ENCODE measurements at places on chromosomes 7 and 10. TPM values are rescaled to one million over a fixed set of nuclear protein-coding genes. Genes with fewer than 3 reads are reported as not detected.

The OR9A2 gene
- 0.82 TPM for total RNA-seq

The RADIL gene
- 6.6 TPM for total RNA-seq

The TRPV5 gene
- total RNA-seq, result not detected

The EZH2 gene
- total RNA-seq, result 14.8 TPM

The TMEM196 gene
- total RNA-seq, result not detected

The NDUFB8 gene
- total RNA-seq, result 122 TPM

The ZNF722 gene
- total RNA-seq, result not detected

The SAMD8 gene
- total RNA-seq, result 15.4 TPM

The LIPF gene
- not detected for total RNA-seq

DNA sequence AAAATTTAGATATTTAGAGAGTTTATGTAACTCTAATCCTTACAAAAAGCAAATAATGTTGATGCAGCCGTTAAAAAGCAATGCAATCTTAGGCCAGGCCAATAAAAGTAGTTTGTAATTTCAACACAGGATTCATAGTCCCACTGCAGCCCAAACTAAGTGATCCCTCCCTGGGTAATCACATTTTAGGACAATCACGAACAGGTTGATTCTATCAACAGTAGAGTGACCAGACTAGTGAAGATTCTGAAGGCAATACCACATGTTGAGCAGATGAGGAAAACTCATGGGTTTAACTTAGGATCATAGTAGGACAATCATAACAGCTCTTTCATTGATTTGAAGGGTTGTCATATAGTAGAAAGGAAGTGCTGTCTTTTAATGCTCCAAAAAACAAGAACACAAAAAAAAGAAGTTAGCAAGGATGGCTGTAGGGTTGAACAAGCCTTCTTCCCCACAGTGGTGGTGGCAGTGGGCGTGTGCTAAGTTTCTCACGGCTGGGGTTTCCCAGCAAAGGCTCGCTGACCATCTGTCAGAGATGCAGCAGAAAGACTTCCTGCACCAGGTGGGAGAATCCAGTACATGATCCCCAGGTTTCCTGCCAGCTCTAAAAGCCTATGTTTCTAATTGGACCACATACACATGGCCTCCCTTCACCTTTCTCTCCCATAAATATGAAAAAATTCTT is 212.2 kb downstream of the CHRM2 start:
- H3K4me3 ChIP-seq, result no peak overlapping the region
- DNase-seq, result no peak
- no peaks in the 10 kb centered on the region for H3K4me1 ChIP-seq
- H3K36me3 ChIP-seq, result no peaks in the 10 kb centered on the region
- no peaks in the 10 kb centered on the region for H3K27me3 ChIP-seq

- H3K27me3 ChIP-seq, result no peaks in the 10 kb centered on the region
- H3K4me3 ChIP-seq, result no peak overlapping the region
- H3K27ac ChIP-seq, result no peak overlapping the region
- peaks cover 3% of the 10 kb centered on the region for H3K36me3 ChIP-seq
These were observed 32.7 kb downstream of the SNX8 start for GRCh38 chr7:2281541-2281940.

DNA sequence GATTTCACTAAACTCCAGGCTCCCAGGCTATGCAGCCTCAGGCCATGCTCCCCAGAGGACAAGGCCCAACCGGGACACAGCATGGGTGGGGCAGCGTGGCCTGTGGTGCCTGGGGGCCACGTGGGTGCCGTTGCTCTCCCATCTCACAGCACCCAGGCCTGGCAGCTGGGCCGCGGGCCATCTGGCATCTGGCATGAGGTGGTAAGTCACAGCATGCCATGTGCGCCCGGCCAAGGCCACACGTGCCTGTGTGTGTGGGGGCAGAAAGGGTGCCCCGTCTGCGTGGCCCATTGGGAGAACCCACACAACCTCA is 204.1 kb downstream of the EBF3 start:
- no peak overlapping the region for H3K27ac ChIP-seq
- H3K4me1 ChIP-seq, result no peaks in the 10 kb centered on the region
- no peak for DNase-seq

GRCh38 chr7:114647518-114647917 is 232.9 kb downstream of the FOXP2 start:
- H3K4me1 ChIP-seq, result no peaks in the 10 kb centered on the region
- H3K4me3 ChIP-seq, result no peak overlapping the region
- H3K36me3 ChIP-seq, result no peaks in the 10 kb centered on the region
- no peak overlapping the region for H3K27ac ChIP-seq

DNA sequence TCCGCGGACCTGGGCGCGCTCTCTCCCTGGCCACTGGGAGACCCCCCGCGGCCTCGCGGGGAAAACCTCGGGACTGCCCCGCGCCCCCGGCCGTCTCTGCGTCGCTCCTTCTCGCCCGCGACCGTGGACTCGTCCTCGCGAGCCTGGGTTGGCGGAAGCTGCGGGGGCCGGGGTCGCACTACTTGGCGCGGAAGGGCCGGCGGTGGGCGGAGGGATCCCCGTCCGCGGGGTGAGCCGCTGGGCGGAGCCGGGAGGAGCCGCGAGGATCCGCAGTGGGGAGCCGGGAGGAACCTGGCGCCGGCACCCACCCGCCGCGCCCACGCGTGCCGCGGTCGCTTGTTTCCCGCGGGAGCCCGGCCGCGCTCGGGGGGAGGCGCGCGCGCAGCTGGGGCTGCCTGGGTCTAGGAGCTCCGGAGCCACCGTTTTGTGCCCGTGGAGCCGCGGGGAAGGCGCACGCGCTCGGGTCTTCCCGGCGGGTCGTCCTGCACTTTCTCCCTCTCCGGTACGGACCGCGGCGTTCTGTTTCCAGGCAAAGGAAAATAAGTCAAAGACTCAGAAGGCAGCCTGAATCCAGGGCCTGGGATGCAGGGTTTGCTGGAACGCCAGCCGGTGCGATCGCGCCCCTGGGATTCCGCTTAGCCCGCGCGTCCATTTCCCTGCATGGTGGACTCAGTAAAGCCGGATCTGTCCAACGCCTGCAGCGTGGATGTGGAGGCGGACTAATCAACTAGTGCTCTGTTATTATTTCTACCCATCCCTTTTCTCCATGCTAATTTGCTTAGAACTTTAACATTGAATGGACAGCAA is 28.7 kb upstream of the KMT2C start:
- peaks cover 1% of the 10 kb centered on the region for H3K4me1 ChIP-seq
- DNase-seq, result peak; percentile 89

- H3K4me1 ChIP-seq, result no peaks in the 10 kb centered on the region
- DNase-seq, result no peak
- no peaks in the 10 kb centered on the region for H3K36me3 ChIP-seq
- H3K27ac ChIP-seq, result no peak overlapping the region
These were observed 93.8 kb upstream of the IKZF1 start for GRCh38 chr7:50210706-50211115.

- peak within 1 kb of the TSS; percentile 93 for H3K27ac ChIP-seq
- H3K36me3 ChIP-seq, result peaks cover 7% of the 10 kb centered on the region
- no peak within 1 kb of the TSS for H3K4me3 ChIP-seq
- H3K27me3 ChIP-seq, result no peaks in the 10 kb centered on the region
These were observed at the start of gene SUN1 for GRCh38 chr7:832167-832967. SUN1 (plus strand) TSS chr7:832476; CDS start chr7:832525, 49 bp downstream.

- H3K27ac ChIP-seq, result no peak overlapping the region
- H3K27me3 ChIP-seq, result no peaks in the 10 kb centered on the region
- no peaks in the 10 kb centered on the region for H3K36me3 ChIP-seq
- DNase-seq, result peak; percentile 34
These were observed 293.3 kb upstream of the SHH start for GRCh38 chr7:156105337-156106106.

- H3K4me3 ChIP-seq, result no peak overlapping the region
- peak; percentile 53 for DNase-seq
- H3K36me3 ChIP-seq, result peaks cover 8% of the 10 kb centered on the region
- H3K27ac ChIP-seq, result no peak overlapping the region
- H3K4me1 ChIP-seq, result peaks cover 4% of the 10 kb centered on the region
These were observed 22.9 kb downstream of the ASB13 start for GRCh38 chr10:5643346-5644067.

DNA sequence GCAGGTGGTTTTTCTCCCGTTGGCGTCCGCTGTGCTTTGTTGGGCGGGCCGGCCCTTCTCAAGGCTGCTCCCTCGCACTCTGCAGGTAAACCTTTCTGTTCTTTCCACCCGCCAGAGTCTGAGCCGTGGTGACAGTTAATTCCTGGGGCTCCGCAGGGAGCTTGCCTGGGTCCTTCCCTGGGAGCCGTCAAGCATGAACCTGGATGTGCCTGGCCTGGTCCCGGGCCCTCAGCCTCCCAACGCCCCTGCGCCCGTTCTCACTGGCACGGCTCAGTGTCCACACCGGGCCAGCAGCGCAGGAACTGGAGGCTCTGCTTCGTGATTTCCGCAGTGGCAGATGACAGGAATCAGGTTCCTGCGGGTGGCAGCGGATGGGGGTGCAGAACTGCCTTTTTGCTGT is 10.9 kb upstream of the NKX6-2 start:
- DNase-seq, result no peak
- H3K27me3 ChIP-seq, result peaks cover 12% of the 10 kb centered on the region
- no peaks in the 10 kb centered on the region for H3K36me3 ChIP-seq
- no peak overlapping the region for H3K4me3 ChIP-seq

GRCh38 chr7:42025635-42026375 is 211.2 kb downstream of the GLI3 start:
- peaks cover 42% of the 10 kb centered on the region for H3K36me3 ChIP-seq
- H3K27me3 ChIP-seq, result no peaks in the 10 kb centered on the region
- H3K4me3 ChIP-seq, result no peak overlapping the region
- DNase-seq, result no peak

GRCh38 chr10:122636953-122637352 is 62.7 kb downstream of the C10orf120 start:
- peaks cover 7% of the 10 kb centered on the region for H3K4me1 ChIP-seq
- DNase-seq, result no peak
- H3K36me3 ChIP-seq, result peaks cover 4% of the 10 kb centered on the region
- no peaks in the 10 kb centered on the region for H3K27me3 ChIP-seq
- H3K27ac ChIP-seq, result no peak overlapping the region

DNA sequence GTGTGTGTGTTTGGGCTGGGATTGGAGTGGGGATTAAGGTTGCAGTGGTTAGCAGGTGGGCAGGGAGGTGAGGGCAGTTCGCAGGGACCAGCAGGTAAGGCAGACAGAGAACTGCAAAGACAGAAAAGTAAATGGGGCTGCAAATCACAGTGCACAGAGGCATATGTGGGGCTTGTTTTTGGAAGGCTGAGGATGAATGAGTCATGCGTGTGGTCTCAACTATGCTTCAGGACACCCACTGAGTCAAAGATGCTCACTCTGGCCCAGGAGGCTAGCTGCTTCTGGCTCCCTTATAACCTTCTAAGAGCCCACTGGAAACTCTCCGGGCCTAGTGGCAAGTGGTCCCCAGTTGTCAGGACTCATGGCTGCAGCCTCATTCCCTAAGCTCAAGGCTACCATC is 118.2 kb downstream of the ZNF248 start:
- H3K4me1 ChIP-seq, result no peaks in the 10 kb centered on the region
- no peak overlapping the region for H3K4me3 ChIP-seq
- no peaks in the 10 kb centered on the region for H3K36me3 ChIP-seq
- H3K27me3 ChIP-seq, result no peaks in the 10 kb centered on the region

DNA sequence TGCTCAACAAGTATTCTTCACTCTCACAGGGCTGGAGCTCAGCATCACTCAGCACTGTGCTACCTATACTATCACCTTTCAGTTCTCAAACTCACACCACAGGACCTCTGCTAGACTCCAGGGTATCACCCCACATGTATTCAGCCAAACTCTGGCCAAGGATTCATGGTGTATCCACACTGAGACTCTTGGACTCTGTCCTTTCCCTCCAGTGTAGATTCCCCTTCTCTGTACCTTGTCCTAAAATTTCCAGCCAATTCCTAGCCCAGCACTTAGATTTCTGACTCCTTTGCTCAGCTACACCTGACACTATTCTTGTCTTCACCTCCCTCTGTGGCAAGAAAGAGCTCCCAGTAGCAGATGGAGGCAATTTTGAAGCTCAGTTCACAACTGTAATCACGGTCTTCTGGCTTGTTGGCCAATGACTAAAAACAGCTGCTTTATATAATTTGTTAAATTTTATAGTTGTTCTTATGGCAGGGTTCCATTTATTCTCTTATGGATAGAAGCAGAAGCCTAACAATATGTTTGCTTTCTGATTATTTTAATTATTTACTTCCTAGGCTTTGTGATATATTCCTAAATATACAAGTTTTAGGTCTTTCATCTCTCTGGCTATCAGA is 258.8 kb downstream of the THSD7A start:
- no peak overlapping the region for H3K4me3 ChIP-seq
- H3K27me3 ChIP-seq, result no peaks in the 10 kb centered on the region
- H3K36me3 ChIP-seq, result no peaks in the 10 kb centered on the region

GRCh38 chr10:101807158-101807557 is 11.1 kb downstream of the OGA start:
- H3K36me3 ChIP-seq, result peaks cover 45% of the 10 kb centered on the region
- no peaks in the 10 kb centered on the region for H3K27me3 ChIP-seq
- no peaks in the 10 kb centered on the region for H3K4me1 ChIP-seq
- no peak for DNase-seq
- H3K27ac ChIP-seq, result no peak overlapping the region

- H3K27me3 ChIP-seq, result no peaks in the 10 kb centered on the region
- H3K36me3 ChIP-seq, result peaks cover 15% of the 10 kb centered on the region
- H3K4me3 ChIP-seq, result no peak overlapping the region
- no peak for DNase-seq
- H3K27ac ChIP-seq, result peak overlapping the region; percentile 58
These were observed 8.0 kb downstream of the CYREN start for GRCh38 chr7:135162382-135163001.

GRCh38 chr10:100519311-100520051 is at the start of gene SEC31B:
SEC31B (minus strand) TSS chr10:100519861; CDS start chr10:100516952, 2,909 bp downstream.
- peak; percentile 21 for DNase-seq
- no peaks in the 10 kb centered on the region for H3K4me1 ChIP-seq
- peak within 1 kb of the TSS; percentile 35 for H3K27ac ChIP-seq
- peaks cover 13% of the 10 kb centered on the region for H3K27me3 ChIP-seq
- peak within 1 kb of the TSS; percentile 18 for H3K4me3 ChIP-seq
- peaks cover 4% of the 10 kb centered on the region for H3K36me3 ChIP-seq

GRCh38 chr10:70747192-70747965 is 37.8 kb downstream of the TBATA start:
- no peaks in the 10 kb centered on the region for H3K36me3 ChIP-seq
- no peak overlapping the region for H3K4me3 ChIP-seq
- DNase-seq, result no peak
- no peak overlapping the region for H3K27ac ChIP-seq

DNA sequence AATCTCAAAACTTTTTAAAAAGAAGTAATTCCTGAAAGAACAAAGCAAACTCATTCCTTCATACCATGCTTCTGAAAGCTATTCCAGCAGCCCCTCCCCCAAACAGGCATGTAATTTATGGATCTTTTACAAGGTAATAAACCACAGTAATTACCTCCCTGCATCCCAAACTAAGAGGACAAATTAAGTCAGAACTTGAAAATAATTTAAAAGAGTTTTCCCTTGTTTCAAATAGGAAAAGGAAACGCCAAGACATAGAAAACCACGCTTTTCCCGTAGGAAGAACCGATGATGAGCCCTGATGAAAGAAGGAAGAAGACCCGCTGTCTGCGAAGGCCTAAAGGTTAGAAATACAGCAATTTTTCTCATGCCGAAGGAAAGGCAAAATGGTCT is 8.9 kb downstream of the HOXA4 start:
- no peaks in the 10 kb centered on the region for H3K27me3 ChIP-seq
- H3K36me3 ChIP-seq, result peaks cover 2% of the 10 kb centered on the region
- peak overlapping the region; percentile 15 for H3K4me3 ChIP-seq
- H3K27ac ChIP-seq, result no peak overlapping the region
- DNase-seq, result peak; percentile 70
